Activated CD4-positive, alpha-beta T cell treated with anti-CD3 and anti-CD28 coated beads for 36 hours (primary cell): ENCODE measurements at places on chromosomes 13 and 19. TPM values are rescaled to one million over a fixed set of nuclear protein-coding genes. Genes with fewer than 3 reads are reported as not detected.
A peak's percentile ranks its signal among the peaks of the same experiment; 100 is the strongest.

GRCh38 chr19:17406887-17407196 is 1.4 kb upstream of the BST2 start:
- DNase-seq = no peak
- peaks cover 28% of the 10 kb centered on the region for H3K4me1 ChIP-seq
- peaks cover 3% of the 10 kb centered on the region for H3K36me3 ChIP-seq
- H3K27me3 ChIP-seq = no peaks in the 10 kb centered on the region
- H3K4me3 ChIP-seq = peak overlapping the region; percentile 76

GRCh38 chr19:58514564-58515022 is 2.8 kb upstream of the SLC27A5 start:
- H3K4me3 ChIP-seq = peak overlapping the region; percentile 88
- H3K4me1 ChIP-seq = peaks cover 27% of the 10 kb centered on the region
- peak overlapping the region; percentile 81 for H3K27ac ChIP-seq
- H3K27me3 ChIP-seq = no peaks in the 10 kb centered on the region
- peaks cover 23% of the 10 kb centered on the region for H3K36me3 ChIP-seq

GRCh38 chr19:48506138-48506733 is 5.4 kb downstream of the LMTK3 start:
- H3K4me1 ChIP-seq = peaks cover 16% of the 10 kb centered on the region
- H3K27ac ChIP-seq = no peak overlapping the region
- DNase-seq = no peak

The SIRT6 gene
- 29.4 TPM for total RNA-seq

- H3K36me3 ChIP-seq = no peaks in the 10 kb centered on the region
- H3K27me3 ChIP-seq = peaks cover 2% of the 10 kb centered on the region
- DNase-seq = no peak
- no peaks in the 10 kb centered on the region for H3K4me1 ChIP-seq
Observed at GRCh38 chr13:37134411-37135041, 29.1 kb upstream of the CSNK1A1L start.

The ANGPTL8 gene
- total RNA-seq = not detected

DNA sequence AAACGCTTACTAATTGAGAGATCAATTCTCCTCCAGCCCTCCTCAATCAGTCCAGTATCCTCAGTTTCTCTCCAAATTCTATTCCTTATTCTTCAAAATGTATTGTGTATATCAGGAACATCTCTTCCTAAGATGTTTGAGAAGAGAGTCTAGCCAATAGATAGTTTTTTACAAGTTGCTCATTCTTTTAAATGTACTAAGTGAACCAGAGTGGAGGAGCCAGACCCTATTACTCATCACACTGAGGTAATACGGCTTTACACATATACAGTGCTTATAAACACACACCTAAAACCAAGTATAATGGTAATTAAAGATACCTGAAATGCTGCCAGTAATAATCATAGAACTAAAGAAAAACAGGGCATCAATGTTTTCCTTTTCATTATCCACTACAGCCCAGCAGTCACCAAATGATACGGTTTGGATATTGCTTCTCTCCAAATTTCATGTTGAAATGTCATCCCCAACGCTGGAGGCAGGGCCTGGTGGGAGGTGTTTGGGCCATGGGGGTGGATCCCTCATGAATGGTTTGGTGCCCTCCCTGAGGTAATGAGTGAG is 45.2 kb upstream of the HMGB1 start:
- no peak for DNase-seq
- no peaks in the 10 kb centered on the region for H3K36me3 ChIP-seq

The PNMA8A gene
- total RNA-seq = not detected

The FBXW9 gene
- total RNA-seq = 8.8 TPM

DNA sequence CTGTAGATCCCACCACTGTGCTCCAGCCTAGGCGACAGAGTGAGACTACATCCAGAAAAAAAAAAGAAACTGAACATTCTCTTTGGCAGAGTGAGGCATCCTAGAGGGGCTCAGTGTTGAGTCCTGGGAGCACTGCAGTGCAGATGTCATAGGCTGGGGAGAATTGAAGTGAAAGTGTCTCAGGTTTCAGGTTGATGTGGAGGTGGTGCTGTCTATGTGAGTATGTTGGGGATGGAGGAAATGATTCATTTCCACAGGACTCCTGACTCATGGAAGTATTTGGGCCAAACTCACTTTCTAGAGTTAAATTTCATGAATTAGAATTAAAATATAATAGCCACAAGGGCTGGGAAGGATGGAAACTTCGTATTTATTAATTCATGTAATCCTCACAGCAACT is 134.4 kb upstream of the TSC22D1 start:
- DNase-seq = peak; percentile 54
- peaks cover 13% of the 10 kb centered on the region for H3K4me1 ChIP-seq
- no peak overlapping the region for H3K27ac ChIP-seq
- peaks cover 11% of the 10 kb centered on the region for H3K27me3 ChIP-seq
- H3K36me3 ChIP-seq = no peaks in the 10 kb centered on the region

GRCh38 chr19:50896591-50897190 is 14.5 kb downstream of the KLK4 start:
- no peak overlapping the region for H3K27ac ChIP-seq
- H3K4me3 ChIP-seq = no peak overlapping the region
- DNase-seq = peak; percentile 65
- H3K4me1 ChIP-seq = peaks cover 3% of the 10 kb centered on the region

DNA sequence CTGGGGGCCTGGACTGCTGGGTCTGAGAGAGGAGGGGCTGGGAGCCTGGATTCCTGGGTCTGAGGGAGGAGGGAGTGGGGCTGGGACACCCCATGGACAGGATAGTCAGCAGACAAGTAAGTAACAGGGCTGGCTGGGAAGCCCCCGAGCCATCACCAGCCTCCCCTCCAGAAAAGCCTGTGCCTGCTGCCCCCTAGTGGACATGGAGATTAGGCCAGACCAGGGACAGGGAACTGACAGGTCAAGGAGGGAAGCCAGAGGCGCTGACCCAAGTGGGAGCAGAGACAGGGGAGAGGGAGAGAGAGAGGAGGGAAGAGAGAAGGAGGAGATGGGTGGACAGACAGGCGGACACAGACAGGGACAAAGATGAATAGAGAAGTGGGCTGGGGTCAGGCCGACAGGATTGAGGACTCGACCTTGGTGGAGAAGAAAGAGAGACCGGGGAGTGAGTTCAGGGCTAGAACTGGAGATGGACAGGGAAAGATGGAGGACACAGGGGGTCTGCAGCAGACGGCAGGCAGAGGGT is 6.7 kb upstream of the ERFL start:
- peak; percentile 89 for DNase-seq
- no peaks in the 10 kb centered on the region for H3K36me3 ChIP-seq
- H3K4me3 ChIP-seq = no peak overlapping the region

DNA sequence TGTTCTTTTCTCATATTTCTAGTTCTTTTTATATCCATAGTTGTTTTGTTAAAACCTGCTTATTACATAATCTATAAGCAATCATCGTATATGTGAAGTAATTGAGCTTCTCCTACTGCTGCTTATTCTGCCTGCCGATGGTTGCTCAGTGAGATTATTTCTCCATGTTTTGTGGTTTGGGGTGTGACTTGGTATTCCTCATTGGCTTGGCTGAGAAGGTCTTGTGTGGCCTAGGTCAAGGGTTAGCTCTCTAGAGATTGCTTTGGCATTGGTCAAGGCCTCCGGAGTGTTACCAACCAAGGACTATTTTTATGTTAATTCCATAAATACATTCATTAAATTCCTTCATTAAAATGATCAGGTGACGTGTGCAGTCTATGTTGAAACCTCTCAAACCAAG is 302.8 kb downstream of the MYO16 start:
- no peaks in the 10 kb centered on the region for H3K4me1 ChIP-seq
- H3K27ac ChIP-seq = no peak overlapping the region
- H3K36me3 ChIP-seq = no peaks in the 10 kb centered on the region
- no peak for DNase-seq

DNA sequence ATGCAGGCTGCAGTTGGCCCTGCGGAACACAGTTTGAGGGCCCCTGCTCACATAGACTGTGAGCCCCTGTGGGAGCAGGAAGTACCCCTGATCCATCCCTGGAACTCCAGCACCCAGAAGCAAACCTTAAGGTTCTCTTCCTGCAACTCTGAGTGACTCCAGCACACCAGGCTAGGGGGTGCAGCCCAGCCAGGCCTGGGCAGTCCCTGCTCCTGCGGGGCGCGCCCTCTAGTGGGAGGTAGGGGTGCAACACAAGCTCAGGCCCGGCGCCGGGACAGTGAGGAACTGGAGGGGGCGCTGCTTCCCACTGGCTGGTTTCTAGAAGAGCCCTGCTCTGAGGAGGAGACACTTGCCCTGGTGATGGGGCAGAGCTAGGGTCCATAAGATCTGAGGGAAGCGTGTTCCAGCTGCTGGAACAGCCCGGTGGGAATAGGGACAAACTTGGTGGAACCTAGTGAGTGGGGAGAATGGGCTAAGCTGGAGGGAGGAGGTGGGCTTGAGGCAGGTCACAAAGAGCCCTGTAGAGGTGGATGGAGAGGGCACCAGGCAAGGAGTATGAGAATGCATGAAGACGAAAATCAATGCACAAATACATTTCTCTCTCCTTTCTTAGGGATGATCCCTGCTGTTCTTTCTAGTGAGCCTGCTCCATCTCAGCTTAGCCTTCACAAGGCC is 5.0 kb downstream of the ZSCAN5A start:
- peaks cover 35% of the 10 kb centered on the region for H3K36me3 ChIP-seq
- H3K4me3 ChIP-seq = no peak overlapping the region
- H3K4me1 ChIP-seq = peaks cover 17% of the 10 kb centered on the region
- H3K27ac ChIP-seq = no peak overlapping the region
- DNase-seq = peak; percentile 84
- H3K27me3 ChIP-seq = no peaks in the 10 kb centered on the region

DNA sequence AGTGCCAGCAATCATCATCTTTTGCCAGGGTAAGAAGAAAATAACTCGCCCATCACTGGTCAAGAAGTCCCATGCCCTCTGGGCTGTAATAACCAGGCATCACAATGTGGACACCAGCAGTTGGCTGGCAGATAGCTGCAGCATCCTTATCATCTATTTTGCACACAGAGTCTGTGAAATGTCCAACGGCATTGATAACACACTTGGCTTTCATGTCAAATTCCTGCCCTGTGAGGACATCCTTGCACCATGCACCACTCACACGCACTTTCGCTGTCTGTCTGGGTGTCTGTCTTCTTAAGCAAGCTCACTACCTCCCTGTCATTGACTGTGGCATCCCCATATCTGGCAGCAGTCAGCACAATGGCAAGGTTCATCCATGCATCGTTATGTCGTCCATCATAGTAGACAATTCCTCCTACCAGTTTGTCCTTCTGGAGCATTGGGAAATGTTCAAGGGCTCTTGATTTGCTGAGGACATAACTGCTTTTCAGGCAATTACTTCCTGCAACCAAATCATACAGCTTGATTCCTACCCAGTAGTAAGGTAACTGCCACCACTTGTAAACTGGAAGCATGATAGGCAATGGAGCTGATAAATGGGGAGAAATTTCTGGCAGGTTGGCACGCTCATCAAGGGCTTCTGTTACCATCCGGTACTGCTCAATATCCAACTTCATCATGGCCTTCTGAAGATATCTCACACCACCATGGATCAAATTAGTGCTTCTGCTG is 6.8 kb upstream of the ZSCAN5A start:
- no peak overlapping the region for H3K4me3 ChIP-seq
- H3K27ac ChIP-seq = no peak overlapping the region
- DNase-seq = no peak
- no peaks in the 10 kb centered on the region for H3K36me3 ChIP-seq

The THSD8 gene
- total RNA-seq = 48.2 TPM

The UNC13A gene
- 0.04 TPM for total RNA-seq

- DNase-seq = peak; percentile 64
- peak overlapping the region; percentile 85 for H3K27ac ChIP-seq
- peaks cover 27% of the 10 kb centered on the region for H3K4me1 ChIP-seq
- H3K36me3 ChIP-seq = no peaks in the 10 kb centered on the region
- peaks cover 31% of the 10 kb centered on the region for H3K27me3 ChIP-seq
Observed at GRCh38 chr19:7772752-7773291, 9.8 kb downstream of the CLEC4M start.

The ZNF714 gene
- 20.0 TPM for total RNA-seq

The ZNF700 gene
- total RNA-seq = 14.5 TPM

DNA sequence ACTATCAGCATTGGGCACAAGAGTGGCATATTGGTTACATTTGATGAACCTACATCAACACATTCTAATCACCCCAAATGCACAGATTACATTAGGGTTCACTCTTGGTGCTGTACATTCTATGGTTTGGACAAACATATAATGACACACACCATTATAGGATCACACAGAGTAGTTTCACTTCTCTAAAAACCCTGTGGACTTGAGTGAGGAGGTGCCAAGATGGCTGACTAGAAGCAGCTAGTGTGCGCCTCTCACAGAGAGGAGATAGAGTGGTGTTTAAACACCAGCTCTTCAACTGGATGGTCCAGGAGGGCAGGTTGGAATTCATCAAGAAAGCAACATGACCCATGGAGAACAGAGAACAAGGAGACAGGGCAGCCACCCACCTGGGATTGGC is 265.6 kb downstream of the TDRD3 start:
- no peak overlapping the region for H3K27ac ChIP-seq
- no peaks in the 10 kb centered on the region for H3K36me3 ChIP-seq
- no peaks in the 10 kb centered on the region for H3K4me1 ChIP-seq

GRCh38 chr19:46407856-46408663 is 5.3 kb downstream of the CCDC8 start:
- no peak overlapping the region for H3K27ac ChIP-seq
- H3K36me3 ChIP-seq = no peaks in the 10 kb centered on the region
- DNase-seq = no peak
- no peak overlapping the region for H3K4me3 ChIP-seq
- H3K4me1 ChIP-seq = peaks cover 17% of the 10 kb centered on the region
- H3K27me3 ChIP-seq = peaks cover 70% of the 10 kb centered on the region

The LRRC63 gene
- 0.67 TPM for total RNA-seq

DNA sequence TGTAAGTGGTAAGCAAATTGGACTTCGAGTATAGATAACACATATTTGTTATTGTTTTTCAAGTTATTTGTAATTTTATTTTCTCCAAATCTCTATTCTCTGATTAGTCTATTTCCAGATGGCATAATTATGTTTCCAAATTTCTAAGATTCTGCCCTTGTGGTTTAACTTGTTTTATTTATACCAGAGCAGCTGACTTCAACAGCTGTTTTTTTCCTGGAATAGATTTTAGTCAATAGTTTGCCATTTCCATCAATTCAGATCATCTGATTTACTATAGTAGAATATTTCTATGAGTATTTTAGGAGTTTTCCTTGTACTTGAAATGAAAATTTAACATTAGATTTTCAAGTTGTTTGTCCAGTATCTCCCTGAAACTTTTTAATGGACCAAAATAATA is 848.7 kb upstream of the MIR17HG start:
- H3K36me3 ChIP-seq = no peaks in the 10 kb centered on the region
- no peak overlapping the region for H3K4me3 ChIP-seq
- no peaks in the 10 kb centered on the region for H3K27me3 ChIP-seq
- no peak for DNase-seq
